ENCODE measurements at places on chromosomes 5 and 9. TPM values are rescaled to one million over a fixed set of nuclear protein-coding genes. Genes with fewer than 3 reads are reported as not detected.

The TRAF1 gene
- 70.1 TPM for total RNA-seq

The PNPLA7 gene
- 4.7 TPM for total RNA-seq

The ACOT12 gene
- 0.46 TPM for total RNA-seq

The TYRP1 gene
- not detected for total RNA-seq

DNA sequence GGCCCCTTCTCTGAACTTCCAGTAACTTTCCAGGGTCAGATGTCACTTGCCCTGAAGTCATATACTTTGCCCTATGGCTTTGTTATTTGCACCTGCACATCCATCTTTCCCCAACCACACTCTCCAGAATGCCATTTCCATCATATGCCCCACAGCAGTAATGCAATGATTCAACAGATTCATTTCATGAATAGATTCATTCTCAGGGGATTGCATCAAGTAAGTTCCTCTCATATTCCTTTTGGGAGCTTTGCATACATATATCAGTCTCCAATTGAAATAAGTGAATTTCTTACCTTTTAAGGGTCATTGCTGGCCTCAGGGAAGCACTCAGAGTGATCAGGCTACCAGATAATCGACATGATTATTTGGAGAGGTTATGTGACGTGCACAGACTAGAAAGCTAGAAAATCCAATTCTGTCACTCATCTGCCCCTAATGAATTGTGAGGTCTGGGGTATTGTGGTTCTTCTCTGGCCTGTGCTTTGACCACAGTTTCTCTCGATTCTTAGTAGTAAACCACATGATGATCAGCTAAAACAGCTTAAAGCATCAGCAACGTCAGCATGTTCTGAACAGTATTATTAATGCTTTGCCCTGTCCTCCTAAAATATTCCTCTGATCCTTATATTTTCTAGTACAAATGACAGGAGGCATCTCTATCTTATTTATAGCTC lies 179.9 kb downstream of the ATPSCKMT start:
- DNase-seq, result no peak

The ACSL6 gene
- total RNA-seq, result 22.2 TPM

DNA sequence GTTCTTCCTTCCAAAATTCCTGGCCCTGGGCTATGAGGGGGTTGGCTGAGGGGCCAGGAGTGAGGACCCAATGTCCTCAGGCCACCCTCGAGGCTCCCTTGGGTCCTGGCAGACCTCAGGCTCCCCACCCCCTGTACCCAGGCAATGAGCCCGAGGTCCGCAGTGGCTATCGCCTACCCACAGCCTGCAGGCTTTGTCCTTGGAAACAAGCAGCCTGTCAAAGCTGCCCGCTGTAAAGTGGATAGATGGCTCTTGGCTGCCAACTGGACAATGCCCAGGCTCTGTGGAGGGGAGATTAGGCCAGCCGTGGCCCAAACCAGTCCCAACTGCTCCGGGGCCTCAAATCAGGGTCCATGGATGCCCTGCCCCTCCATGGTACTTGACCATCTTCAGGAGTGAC lies 2.2 kb upstream of the ADGRD2 start:
- no peak for DNase-seq

- no peak for DNase-seq
Measured at GRCh38 chr9:116318468-116319374, 165.1 kb downstream of the PAPPA start.

The GRHPR gene
- 58.6 TPM for total RNA-seq

DNA sequence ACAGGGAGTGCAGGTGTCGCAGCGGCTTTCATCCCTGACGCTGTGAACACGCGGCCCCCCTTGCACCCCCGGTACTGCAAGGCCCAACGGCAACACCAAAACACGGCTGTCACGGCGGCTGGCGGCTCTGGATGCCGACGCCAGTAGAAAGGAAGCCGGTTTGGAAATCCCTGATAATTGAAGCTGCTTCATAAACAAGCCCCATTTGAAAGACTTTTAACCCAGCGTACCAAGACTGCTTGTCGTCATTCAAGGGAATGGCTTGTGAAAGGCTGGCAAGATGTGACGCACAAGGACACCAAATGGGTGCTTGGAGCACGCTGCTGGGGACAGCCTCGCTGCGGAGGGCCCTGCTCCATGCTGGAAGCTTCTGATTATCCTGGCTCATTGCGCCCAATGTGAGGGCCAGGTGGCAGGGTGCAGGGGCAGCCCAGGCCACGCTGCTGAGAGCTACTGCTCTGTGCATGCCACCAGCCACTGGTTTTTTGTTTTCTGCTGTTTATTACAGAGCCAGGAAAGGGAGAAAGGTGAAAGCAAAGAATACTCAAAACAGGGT lies 63.1 kb downstream of the GTF3C4 start:
- DNase-seq, result no peak

The KCTD16 gene
- total RNA-seq, result not detected

DNA sequence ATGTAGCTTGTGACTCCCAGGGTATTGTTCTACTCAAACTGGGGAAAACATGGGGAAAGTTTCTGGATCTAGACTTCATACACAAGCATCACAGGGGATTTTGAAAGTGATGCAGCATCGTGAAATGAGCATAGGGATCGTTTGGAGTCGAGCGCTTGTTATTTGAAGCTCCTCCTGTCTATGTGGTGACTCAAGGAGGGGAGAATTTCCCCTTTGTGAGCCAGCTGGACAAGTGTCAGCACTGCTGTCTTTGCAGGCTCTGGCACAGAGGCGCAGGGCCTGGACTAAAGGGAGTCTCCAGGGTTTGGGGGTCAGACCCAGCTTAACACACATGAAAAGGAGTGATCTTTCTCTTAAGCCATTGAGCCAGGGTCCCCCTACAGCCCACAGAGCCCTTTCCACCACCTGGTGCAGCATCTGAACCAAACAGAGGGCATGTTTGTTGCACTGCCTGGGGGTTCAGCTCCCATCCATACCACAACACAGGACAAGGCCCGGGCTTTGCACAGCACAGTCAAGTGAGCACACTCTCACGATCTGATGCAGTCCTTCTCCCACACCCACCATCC lies 51.0 kb downstream of the IRF1 start:
- DNase-seq, result no peak

The TMOD1 gene
- 1.4 TPM for total RNA-seq

The PTCH1 gene
- 5.7 TPM for total RNA-seq

DNA sequence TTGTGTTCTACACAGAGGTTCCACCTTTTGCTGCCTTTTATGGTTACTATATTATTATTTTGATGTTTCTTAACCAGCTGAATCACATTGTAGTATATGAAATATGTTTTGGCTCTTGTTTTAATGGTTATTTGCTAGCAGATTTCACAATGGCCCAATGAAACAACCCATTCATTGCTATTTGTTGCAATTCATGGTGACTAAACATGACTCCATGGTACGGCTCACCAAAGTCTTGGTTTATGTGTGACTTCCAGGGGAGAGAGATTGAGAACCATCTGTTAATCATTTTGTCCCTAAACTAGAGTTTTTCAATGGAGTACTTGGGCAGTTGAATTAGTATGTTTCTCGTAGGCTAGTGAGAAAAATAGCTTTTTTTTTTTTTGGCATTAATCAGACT lies 108.4 kb downstream of the GHR start:
- no peak for DNase-seq

DNA sequence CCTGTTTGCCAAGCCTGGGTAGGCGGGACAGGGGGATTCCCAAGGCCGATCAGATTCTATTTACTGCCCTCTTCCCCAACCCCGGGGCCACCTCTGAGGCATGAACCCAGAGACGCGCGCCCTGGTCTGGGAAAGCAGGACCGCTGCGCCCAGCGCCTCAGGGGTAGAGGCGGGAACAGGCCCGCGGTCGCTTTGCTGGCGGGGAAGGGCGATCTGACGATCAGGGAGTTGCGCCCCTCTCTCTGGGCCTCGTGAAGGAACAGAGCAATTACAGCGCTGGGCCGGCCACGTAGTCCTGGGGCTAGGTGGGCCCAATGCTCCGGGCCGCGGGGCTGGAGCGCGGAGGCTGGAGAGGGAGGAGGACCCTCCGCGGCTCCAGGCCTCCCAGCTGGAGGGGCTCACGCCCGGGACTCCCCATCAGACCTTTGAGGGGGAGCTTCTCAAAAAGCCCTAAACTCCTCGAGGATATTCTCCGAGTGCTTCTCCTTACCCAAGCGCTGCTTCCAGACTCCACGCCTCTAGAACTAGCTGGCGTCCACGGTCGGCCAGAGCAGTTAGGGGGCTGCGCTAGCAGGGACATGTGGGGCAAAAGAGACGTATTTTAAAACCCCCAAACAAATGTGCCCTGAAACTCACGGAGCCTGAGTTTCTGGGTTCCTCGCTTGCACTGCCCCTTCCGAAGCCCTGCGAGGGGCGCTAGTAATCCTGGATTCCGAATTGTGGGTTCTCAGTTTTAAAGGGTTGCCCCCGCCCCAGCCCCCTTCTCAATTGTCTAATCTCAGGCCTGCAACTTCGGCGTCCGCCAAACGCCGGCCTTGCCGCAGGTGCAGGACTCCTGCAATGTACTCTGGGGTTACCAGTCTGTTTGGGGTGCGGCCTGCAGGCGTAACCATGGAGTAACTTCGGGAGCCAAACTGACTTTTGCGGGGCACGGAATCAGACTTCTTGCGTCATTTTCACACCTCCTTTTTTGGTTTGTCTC lies 57.6 kb downstream of the TMEM174 start:
- no peak for DNase-seq

DNA sequence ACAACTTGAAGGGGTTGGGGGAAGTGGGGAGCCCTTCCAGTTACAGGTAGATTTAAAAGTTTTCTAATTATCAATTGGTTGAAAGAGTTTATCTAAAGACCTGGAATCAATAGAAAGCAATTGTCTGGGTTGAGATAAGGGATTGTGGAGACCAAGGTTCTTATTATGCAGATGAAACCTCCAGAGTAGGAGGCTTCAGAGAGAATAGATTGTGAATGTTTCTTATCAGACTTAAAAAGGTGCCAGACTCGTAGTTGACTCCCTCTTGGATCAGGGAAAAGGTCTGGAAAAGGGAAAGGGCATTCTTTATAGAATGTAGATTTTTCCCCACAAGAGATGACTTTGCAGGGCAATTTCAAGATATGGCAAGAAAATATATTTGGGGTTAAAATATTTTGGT lies 100.8 kb downstream of the GADD45G start:
- DNase-seq, result no peak

DNA sequence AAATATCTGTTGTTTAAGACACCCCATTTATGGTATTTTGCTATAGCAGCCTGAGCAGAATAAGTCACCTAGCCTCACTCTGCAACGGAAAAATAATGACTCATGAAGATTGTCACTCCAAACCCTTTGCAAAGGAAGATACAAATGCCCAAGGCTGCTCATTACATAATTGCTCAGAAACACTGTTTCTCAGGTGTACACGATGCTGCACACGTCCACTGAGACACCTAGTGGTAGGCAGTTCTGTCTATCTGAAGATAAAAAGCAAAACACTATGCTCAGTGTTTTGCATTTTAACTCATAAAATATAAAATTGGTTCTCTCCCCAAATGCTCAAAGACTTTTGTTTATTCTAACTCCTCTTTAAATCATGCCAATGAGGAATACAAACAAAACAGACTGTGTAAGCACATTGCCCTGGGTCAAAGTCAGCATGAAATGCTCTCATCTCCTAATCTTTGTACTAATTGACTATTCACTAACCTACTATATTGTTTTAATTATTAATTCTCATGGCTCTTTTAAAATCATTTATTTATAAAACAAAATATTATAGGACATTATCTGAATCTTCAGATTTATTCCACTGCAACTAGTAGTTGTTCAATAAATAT lies 7.7 kb upstream of the TSLP start:
- no peak for DNase-seq

The SPATA31C1 gene
- total RNA-seq, result not detected

- no peak for DNase-seq
Measured at GRCh38 chr5:38543886-38544285, 12.6 kb downstream of the LIFR start.
